ENCODE measurements at places on chromosomes 13 and 19. TPM values are rescaled to one million over a fixed set of nuclear protein-coding genes. Genes with fewer than 3 reads are reported as not detected.

GRCh38 chr19:50567882-50568727, at the start of gene LRRC4B:
Gene LRRC4B, minus strand, starts transcription at chr19:50568435. Its CDS starts 19,597 bp downstream, at chr19:50548838.
- peak; percentile 93 for DNase-seq

- DNase-seq = no peak
Measured at GRCh38 chr13:66367356-66367755, 862.8 kb downstream of the PCDH9 start.

DNA sequence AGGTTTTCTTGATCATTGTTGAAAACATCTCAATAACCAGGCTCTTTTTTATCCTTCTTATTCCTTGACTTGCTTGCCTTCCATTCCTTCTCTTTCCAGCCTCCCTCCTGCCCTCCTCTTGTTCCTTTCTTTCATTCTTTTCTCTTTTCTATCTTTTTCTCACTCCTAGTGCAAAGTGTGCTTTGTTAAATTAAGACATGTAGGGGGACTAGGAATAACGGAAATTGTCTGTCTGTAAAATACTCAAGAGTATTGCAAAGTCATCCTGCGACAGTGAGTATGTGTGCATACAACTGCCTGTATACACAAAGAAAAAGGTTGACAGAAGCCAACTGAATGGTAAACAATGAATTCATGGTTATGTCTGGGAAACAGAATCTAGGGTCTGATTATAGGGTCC, 70.1 kb downstream of the LRRC63 start:
- DNase-seq = no peak

GRCh38 chr13:30337061-30337610, 29.8 kb upstream of the KATNAL1 start:
- no peak for DNase-seq

The UBL5 gene
- 322 TPM for total RNA-seq

DNA sequence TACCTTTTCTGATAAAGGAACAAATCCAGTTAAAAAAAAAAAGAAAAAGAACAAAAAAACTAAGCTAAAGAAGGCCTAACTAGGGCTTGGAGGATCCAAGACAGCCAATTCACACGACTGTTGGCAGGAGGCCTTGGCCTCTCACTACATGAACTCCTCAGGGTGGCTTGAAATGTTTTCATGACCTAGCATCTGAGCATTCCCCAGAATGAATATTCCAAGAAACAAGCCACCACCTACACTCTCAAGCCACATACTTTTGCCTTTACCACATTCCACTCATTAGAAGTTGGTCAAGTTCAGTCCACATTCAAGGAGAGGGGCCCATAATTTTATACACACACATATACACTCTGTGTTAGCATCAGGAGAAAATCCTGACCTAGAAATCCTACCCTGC, 97.6 kb upstream of the SIAH3 start:
- DNase-seq = no peak

The THOP1 gene
- total RNA-seq = 42.9 TPM

The ZNF560 gene
- total RNA-seq = not detected

DNA sequence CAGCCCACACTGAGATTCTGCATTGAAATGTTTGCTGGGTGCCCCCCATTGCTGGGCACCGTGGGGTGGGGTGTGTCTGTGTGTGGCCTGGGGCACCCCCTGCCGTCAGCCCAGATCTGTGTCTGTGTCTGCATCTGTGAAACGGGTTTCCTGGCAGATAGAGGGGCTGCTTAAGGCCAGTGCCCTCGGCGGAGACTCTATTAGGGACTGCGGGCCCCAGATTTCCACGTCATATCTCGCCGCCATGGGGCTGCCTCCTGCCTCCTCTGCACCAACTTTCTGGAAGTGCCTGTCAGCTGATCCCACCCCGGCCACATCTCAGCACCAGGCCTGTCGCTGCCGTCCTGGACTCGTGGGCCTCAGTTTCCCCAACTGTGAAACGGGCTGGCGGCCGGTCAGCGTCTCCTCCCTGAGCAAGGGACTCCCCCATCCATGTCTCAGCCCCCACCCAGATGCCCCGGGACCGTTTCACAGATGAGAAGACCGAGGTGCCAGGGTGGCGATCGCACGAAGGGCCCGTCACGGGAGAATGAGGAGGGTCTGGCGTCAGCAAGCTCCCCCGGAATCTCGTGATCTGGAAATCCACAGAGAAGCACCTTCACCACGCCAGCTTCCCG, 21.4 kb downstream of the ARID3A start:
- DNase-seq = no peak

- DNase-seq = no peak
Measured at GRCh38 chr19:1836458-1837221, 11.6 kb downstream of the REXO1 start.

GRCh38 chr19:46155237-46155636, 7.2 kb downstream of the IGFL2 start:
- no peak for DNase-seq

The IGFL1 gene
- not detected for total RNA-seq

The KCNRG gene
- 0.69 TPM for total RNA-seq

The DLEU7 gene
- 0.28 TPM for total RNA-seq

The RNF113B gene
- total RNA-seq = not detected

- DNase-seq = no peak
Measured at GRCh38 chr13:39385621-39386231, 217.3 kb downstream of the LHFPL6 start.

GRCh38 chr13:50796463-50796862, 47.0 kb downstream of the DLEU7 start:
- DNase-seq = no peak

Measured in kidney (tissue), 22 donors.